ENCODE measurements at places on chromosomes 3 and 15.

GRCh38 chr3:46935168-46935858, 41.2 kb downstream of the CCDC12 start:
- peak; percentile 92 for DNase-seq

GRCh38 chr15:59104602-59104911, 389 bp upstream of the CCNB2 start:
- DNase-seq, result no peak

DNA sequence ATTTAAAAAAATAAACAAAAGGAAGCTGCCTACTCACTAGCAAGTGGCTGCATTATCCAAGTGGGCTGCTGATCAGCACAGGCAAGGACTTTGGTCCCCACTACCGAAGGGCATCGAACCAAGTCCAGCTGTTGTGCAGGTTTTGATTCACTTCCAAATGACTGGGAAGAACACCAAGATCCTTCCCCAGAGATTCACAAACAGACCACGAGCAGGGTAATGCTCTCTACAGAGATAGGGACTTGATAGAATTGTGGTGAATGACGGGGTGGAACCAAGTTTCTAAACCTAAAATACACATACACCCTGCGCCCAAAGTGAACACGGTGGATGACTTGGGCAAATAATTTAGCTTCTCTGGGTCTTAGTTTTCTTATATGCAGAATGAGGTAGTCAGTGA, 203.7 kb upstream of the ICE2 start:
- DNase-seq, result no peak

- no peak for DNase-seq
Observed at GRCh38 chr3:122427857-122428471, 12.1 kb upstream of the WDR5B start.

DNA sequence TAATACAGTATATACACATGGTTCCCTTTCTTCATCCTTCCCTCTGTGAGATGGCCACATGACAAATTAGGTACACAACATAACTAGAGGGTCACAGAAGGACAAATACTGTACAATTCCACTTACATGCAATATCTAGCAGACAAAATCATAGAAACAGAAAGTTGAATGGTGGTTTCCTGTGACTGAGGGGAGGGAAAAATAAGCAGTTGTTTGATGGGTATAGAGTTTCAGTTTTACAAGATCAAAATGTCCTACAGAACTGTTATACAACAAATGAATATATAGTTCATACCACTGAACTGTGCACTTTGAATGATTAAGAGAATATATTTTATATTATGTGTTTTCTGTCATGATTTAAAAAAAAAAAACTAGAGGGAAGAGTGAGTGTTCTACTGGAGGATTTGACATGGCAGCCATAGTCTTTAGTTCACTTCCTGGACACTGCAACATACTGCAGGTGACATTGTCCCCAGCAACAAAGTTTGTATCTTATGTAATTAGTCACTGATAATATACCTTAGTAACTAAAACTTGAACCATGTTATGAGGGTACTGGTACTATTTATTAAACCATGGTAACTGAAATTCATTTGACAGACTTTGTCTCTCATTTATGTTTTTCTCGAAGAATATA, 37.2 kb downstream of the CCDC54 start:
- DNase-seq, result no peak

- no peak for DNase-seq
Observed at GRCh38 chr3:128945041-128945877, 48.6 kb downstream of the CFAP92 start.

All from muscle of back (tissue), 13 donors.